RKO (cell line): ENCODE measurements at places on chromosomes 3 and 15.

GRCh38 chr3:29919571-29919970 lies 638.7 kb downstream of the RBMS3 start:
- no peak for DNase-seq

DNA sequence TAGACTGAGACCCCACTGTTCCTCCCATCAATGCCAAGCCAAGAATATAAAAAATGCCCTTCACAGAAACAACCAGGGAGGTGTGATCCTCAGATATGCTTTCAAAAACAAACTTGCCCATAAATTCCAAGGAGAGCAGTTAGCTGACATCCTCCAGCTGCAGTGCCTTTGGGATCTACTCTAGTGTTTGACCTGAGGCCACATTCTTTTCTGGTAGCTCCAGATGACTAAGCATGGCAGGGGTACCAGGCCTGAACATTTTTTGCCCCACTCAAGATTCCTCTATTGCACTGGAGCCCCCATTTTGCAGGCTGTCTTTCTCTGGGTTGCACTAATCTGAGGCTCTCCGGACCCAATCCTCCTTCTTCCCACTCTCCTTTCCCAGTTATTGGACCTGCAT lies 27.9 kb upstream of the ACP3 start:
- DNase-seq, result no peak

- DNase-seq, result no peak
These were observed 16.3 kb downstream of the SV2B start for GRCh38 chr15:91116113-91117067.

GRCh38 chr15:20358066-20358778 lies 183.4 kb downstream of the GOLGA6L6 start:
- no peak for DNase-seq

- DNase-seq, result no peak
These were observed 36.1 kb upstream of the HRH1 start for GRCh38 chr3:11118181-11118682.

- DNase-seq, result no peak
These were observed 1077.0 kb downstream of the ROBO1 start for GRCh38 chr3:78690766-78691165.

- no peak for DNase-seq
These were observed 26.8 kb downstream of the TIMMDC1 start for GRCh38 chr3:119524931-119525662.

DNA sequence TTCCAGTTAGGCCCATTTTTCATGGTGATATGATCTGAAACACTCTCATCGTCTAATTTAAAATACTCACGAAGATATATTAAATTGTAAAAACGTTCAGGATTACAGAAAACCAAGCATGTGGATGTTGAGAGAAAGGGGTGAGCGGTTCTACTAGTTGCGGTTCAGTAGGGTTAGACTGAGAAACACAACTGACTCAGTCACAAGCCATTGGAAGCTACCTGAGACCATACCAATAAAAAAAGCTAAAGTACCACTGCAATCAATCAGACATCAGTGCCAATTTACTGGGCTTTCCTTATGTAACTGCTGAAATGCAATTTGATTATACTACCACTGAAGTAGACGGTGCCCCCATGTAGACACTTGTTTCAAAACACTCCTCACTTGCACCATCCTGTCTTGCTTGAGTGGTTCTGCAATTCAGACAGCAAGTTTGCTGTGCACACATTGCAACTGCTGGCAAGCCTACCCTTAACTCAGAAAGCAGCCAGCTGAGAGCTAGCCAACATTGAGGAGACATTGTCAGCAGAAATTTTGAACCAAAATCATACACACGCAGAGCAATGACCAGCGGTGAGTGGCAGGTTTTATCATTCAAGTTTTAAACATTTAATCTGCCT lies 368.7 kb upstream of the ARHGEF26 start:
- DNase-seq, result no peak

- no peak for DNase-seq
These were observed 141.9 kb downstream of the BBX start for GRCh38 chr3:107664614-107665013.

- peak; percentile 22 for DNase-seq
These were observed 619.3 kb downstream of the SI start for GRCh38 chr3:164458986-164459385.

GRCh38 chr3:40494698-40495097 lies 11.1 kb upstream of the ZNF620 start:
- DNase-seq, result no peak

DNA sequence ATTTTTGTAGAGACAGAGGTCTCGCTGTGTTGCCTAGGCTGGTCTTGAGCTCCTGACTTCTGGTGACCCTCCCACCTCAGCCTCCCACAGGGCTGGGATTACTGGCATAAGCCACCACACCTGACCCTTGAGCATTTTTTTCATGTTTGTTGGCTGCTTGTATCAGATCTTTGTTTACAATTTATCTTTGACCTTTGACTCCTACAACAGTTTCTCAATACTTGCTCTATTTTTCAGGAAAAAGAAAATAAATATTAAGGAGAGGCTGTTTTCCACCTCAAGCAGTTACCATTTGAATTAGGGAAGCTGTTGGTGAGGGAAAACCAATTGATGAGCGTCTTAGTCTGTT lies 44.5 kb downstream of the LIMD1 start:
- DNase-seq, result no peak

GRCh38 chr15:58312031-58312430 lies 119.8 kb upstream of the LIPC start:
- DNase-seq, result no peak

GRCh38 chr3:100893590-100893989 lies 99.6 kb downstream of the ABI3BP start:
- DNase-seq, result no peak

DNA sequence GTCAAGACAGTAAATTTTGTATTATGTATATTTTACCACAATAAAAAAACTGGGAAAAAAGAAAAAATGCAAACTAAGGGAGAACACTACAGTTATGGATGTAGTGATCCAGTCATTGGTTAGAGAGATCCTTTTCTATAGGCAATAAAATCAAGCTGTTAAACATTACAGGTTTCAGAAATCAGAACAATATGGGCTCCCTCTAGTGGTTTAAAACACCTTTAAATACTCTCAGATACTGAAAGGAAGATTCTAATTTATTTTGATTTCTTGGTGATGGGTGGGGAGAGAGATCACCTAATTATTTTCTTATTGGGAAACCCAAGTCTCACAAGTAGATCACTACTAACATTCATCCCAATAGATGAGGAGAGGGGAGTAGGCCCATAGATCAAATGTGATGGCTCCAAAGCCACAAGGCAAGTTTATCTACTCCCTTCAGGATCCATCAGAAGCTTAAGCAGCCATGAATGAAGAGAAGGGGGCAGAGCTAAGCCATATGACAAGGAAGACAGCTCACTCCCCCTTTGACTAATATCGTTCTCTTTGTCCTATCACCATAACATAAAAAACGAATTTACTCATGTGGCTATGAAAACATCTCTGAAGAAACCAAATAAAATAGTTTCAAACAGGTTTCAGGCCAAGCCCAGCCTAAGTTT lies 118.6 kb downstream of the ANO10 start:
- DNase-seq, result peak; percentile 57

DNA sequence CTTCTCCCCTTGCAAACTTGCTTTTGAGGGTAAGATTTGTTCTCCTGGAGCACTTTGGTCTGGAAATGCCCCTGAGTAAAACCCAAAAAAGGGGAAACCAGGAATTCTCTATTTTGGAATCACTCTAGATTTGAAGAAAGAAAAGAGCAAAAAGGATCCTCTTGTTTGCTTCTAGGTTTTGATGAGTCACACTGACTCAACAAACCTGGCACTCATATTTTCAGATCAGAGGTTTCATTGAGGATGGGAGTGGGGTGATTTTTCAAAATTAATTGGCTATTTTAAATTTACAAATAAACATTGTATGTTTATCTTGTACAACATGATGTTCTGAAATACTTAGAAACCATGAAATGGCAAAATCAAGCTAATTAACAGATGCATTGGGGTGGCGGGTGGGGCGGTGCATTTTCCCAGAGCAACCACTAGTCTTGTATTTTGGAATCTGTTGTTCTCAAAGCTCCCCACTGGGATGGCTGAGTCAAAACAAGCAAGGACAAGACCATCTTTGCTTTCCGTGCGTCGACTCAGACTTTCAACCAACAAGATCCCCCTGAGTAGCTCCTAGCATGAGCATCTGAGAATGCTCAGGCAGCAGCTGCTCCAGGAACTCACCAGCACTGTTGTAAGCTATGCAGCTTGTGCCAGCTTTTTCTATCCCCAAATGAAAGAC lies 451.4 kb downstream of the WDR72 start:
- DNase-seq, result peak; percentile 7

GRCh38 chr3:157836022-157836421 lies 270.2 kb downstream of the SHOX2 start:
- no peak for DNase-seq

DNA sequence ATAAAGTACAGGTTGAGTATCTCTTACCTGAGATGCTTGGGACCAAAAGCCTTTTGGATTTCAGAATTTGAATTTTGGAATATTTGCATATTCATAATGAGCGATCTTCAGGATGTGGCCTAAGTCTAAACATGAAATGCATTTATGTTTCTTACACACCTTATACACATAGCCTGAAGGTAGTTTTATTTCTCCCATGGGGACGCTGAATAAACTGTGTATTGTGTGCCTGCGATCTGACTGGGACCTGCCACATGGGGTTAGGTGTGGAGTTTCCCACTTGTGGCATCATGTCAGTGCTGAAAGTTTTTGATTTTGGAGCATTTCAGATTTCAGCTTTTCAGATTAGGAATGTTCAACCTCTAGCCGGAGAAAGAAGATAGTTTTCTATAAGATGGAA lies 35.5 kb downstream of the UBE2E2 start:
- no peak for DNase-seq

GRCh38 chr3:15055019-15055557 lies 10.0 kb downstream of the MRPS25 start:
- DNase-seq, result no peak

- DNase-seq, result peak; percentile 38
These were observed 651.6 kb downstream of the NTRK3 start for GRCh38 chr15:87604857-87605446.

DNA sequence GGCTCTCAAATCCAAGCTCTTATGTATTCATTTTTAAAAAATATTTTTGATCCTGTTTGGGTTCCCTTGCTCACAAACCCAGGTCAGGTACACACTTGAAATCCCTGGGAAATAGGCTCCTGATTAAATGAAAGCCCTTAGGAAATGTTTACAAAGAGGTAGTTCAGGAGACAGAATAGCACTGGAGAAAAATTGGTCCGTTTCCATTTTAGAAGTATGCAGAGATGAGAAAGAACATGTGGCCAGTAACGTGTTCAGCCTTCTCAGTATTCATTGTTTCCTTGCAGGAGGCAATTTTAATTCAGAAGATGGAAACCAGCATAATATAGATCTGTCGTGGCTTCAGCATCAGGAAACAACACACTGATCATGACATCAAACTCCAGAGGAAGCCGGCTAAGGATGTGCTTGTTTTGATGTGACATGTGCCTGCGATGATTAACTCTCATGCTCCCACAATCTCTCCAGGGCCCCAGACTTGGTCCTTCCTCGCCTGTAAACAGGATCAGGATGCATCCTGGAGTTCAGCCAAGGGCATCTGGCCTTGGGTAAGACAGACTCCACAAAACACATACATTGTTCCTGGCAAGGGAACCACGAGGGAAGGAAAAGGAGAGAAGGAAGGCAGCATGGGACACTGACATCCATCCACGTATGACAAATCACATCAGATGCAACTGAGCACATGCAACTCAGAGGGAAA lies 350.5 kb upstream of the THBS1 start:
- DNase-seq, result no peak

- no peak for DNase-seq
These were observed 173.9 kb upstream of the ICE2 start for GRCh38 chr15:60652870-60653269.

- DNase-seq, result no peak
These were observed 89.7 kb upstream of the PHLDB2 start for GRCh38 chr3:111769110-111769991.

DNA sequence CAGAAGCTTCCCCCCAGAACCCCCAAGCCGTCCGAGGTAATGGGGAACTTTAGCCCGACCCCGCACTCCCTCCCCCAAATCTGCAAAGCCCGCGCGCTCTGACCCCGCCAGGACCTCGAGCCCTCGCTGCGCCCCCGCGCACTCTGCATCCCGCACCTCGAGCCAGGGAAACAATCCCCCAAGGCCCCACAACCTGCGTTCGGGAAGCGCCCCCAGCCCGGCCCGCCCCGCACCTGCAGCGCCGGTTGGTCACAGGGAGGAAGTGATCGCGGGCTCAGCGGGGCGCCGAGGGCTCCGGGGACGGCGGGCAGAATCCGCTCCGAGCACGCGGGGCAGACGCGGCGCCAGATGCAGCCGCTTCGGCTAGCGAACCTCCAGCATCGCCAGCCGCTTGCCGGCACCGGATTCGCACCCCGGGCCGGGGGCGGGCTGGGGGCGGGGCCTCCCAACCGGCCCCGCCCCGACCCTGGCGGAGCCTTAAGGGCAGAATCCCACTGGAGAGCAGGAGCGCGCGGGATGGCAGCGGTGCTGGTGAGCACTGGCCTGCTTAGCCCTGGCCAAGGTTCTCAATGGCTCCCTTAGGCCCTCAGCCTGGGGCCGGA lies at the start of gene CAMKV:
CAMKV (minus strand) TSS at position 382 of the 602 bp plus-strand sequence. CDS start 7,518 bp downstream, outside the sequence.
- no peak for DNase-seq

DNA sequence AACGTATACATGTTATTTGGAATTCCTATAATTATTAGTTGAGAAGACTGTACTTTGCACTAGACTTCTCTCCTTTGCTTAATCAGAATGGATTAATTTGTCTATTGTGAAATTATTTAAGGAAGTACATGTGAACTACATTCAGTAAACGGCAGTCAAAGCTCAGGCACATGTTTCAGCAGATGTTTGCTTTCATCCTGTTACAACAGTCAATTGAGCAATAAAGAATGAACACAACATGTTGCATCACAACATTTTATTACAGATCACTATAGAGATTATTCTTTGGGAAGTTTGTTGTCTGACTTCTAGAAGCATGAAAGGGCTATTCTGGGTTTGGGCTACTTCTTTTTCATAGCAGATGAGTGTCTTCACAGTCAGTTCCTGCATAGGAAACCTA lies 39.2 kb downstream of the RAB27A start:
- no peak for DNase-seq

- DNase-seq, result no peak
These were observed 72.8 kb upstream of the FAN1 start for GRCh38 chr15:30830961-30831360.

GRCh38 chr3:39147711-39148434 lies 5.5 kb downstream of the CSRNP1 start:
- no peak for DNase-seq

GRCh38 chr3:156553705-156554356 lies 1.1 kb downstream of the SSR3 start:
- peak; percentile 95 for DNase-seq
